NCI-H460 (cell line): ENCODE measurements at places on chromosomes 7 and 10.

DNA sequence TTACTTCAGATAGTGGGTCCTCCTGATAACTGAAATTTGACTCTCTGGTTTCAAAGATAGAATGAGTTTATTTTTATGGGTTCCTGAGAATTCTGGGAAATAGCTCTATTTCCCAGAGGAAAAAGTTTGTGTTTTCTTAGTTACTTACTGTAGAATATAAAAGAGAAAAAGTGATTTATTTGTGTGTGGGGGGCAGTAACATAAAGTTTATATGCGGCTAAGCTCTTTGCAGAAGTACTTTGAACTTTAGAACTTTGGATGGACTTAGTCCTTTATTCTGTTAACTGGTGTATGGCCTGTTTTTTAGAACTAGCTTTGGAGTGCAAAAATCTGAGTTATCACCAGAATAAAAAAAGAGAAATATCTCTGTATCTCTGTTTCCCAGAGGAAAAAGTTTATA lies 157.1 kb downstream of the BBS9 start:
- no peak for DNase-seq

DNA sequence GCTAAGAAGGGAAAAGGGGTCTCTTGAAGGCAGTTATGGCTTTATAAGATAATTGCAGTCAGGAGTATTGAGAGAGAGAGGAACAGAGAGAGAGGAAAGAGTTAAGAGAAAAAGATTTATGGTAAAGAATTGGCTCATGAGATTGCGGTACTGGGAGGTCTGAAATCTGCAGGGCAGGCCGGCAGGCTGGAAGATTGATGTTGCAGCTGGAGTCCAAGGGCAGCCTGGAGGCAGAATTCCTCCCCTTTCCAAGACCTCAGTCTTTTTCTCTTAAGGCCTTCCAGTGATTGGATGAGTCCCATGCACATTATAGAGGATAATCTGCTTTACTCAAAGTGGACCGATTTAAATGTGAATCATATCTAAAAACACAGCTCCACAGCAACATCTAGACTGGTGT lies 68.4 kb downstream of the HACD1 start:
- no peak for DNase-seq

DNA sequence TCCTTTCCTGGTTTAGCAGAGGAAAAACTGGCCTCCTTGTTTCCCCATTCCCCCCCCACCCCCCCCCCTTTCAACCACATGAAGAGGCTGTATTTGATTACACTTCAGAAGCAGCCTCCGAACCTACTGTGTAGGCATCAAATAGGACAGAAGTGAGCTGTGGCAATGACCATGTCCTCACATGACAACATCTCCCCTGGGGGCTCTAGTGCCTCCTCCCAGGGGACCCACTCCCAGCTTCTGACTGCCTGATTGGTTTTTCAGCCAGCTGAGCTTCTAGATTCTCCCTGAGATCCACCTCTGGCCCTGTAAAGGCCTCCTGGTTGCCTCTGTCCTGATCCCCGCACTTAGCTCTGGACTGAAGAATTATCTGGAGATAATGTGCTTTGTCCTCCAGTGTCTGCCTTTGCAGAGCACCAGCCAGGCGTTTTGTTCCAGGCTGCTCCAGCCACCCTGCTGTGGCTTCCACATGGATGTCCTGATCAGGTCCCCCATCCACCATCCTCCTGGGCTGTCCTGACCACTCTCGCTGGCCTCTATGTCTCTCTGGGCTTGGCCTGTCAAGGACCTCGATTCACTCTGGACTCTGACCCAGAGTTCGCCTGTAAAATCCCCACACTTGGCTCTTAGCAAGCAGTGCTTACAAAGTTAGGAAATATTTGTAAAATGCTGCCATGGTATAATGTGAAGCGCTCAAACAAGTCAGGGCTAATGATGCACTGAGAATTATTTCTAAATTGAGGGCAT lies 42.4 kb upstream of the TOMM7 start:
- no peak for DNase-seq

DNA sequence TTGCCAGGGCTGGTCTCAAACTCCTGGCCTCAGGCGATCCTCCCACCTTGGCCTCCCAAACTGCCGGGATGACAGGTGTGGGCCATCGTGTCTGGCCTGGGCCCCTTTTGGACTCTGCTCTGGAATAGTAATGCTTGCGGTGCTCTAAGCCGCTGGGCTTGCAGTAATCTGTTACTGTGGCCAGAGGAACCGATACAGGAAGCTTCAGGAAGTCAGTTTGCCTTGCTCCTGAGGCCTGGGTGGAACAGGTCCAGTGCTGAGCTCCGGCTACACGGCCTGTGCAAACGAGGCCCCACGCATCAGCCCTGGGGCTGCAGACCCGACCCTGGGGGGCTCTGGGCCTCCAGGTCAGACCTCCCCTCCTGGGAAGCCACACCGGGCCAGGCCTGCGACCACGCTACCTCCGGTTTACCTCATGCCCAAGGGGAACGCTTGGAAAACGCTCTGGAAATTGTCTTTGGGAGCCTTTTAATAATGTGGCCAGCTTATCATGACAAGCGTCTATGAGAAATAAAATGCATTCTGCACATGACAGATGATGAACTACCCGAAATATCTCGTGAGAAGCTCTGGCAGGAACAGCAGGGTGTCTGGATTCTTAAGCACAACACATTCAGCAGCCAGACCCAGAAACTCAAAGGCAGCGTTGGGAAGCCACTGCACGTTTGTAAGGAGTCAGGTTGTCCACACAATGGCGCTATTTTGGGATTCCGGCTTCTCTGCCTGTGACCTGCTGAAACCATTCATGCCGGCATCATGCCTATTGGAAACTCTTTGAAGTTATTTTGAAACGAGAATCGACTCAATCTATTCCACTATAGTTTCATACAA lies 10.1 kb upstream of the ADAP1 start:
- DNase-seq = no peak

DNA sequence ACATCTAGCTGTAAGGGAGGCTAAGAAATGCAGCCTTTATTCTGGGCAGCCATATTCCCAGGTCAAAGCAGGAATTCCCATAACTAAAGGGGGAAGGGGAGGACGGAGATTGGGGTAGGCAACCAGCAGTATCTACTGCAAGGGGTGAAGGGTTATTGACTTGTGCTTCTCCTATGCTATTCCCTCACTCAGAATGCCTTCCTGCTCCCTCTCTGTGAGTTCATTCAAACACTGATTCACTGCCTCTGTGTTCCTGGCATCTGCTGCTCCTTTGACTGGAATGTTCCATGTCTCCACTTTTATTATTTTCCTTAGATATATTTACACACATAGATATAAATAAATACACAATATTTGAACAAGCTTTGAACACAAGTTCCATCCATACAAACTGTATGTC lies 11.1 kb downstream of the HTR7 start:
- no peak for DNase-seq

DNA sequence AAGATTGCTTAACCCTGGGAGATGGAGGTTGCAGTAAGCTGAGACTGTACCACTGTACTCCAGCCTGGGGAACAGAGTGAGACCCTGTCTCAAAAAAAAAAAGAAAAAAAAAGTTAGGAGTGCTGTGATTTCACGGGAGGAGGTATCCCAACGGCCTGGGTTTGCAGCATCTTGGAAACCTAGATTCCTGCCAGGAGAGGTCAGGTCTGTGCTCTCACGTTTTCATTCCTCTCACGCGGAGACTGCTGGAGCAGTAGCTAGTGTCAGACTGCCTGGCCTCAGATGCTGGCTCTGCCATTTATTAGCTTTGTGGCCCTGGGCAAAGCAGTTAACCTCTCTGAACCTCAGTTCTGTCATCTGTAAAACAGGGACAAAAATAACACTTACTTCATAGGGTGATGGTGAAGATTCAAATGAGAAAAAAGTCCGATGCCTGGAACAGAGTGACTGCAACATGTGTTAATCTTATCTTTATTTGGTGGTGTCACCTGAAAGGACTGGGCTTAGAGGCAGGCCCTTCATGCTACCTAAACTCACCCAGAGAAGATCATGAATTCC lies 94.9 kb downstream of the GAD2 start:
- no peak for DNase-seq

DNA sequence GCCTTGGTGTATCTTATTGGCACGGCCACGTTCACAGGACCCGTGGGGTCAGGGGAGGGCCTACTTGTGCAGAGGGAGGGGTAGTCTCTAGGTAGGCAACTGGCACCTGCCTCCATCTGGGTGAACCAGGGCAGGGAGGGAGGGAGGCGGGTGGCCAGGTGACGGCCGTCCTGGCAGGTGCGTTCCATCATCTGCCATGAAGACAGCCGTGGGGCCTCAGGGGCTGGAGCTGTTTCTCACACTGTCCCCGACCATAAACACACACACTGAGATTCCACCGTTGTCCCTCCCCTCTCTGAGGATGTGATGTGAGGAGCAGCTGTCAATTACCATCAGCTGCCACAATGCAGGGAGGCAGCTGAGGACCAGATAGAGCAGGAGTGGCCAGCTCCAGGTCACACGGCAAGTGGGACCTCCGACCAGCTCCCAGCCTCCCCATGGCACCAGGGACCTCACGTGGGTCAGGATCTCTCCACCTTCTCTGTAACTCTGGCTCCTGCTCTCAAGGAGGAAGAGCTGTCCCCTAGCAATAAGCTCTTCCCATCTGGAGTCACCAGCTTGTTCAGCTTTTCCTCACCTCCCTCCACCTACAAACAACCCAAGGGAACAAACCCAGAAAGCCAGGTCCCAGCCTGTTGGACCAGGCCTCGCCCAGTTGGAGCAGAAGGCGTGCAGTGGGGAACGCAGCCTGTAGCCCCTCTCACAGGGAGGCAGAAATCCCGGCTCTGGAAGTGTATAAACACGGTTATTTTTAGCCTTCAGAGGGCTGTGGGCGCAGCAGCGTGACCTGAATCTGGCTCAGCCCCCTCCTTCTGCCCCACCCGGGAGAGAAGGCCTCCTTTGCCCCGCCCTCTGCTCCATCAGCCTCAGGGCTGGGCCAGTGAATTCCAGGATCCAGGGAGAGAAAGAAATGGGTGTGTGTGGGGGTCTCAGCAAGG lies 33.1 kb downstream of the ZMIZ1 start:
- no peak for DNase-seq

GRCh38 chr7:134395604-134396003 lies 63.3 kb downstream of the AKR1B1 start:
- no peak for DNase-seq

DNA sequence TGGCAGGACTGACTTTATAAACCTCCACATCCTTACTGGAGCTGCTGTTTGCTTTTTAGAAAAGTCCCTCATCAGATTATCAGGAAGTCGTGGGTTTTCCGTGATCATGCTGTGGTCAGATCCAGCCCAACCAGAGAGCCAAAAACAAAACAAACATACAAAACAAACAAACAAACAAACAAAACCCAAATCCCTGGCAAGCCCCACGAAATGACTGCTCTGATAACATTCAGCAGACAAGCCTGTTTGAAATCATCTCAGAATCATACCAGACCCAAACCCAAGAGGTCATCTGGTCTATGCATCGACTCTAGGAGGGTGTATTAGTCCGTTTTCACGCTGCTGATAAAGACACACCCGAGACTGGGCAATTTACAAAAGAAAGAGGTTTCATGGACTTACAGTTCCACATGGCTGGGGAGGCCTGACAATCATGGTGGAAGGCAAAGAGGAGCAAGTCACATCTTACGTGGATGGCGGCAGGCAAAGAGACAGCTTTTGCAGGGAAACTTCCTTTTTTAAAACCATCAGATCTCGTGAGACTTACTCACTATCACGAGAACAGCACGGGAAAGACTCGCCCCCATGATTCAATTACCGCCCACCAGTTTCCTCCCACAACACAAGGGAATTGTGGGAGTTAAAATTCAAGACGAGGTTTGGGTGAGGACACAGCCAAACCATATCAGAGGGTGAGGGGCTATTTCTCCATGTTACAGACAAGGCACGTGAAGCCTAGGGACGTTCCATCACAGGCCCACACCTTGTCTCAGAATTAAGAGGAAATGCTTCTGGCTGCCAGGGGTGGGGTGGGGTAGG lies 85.7 kb downstream of the PARP12 start:
- DNase-seq = no peak

DNA sequence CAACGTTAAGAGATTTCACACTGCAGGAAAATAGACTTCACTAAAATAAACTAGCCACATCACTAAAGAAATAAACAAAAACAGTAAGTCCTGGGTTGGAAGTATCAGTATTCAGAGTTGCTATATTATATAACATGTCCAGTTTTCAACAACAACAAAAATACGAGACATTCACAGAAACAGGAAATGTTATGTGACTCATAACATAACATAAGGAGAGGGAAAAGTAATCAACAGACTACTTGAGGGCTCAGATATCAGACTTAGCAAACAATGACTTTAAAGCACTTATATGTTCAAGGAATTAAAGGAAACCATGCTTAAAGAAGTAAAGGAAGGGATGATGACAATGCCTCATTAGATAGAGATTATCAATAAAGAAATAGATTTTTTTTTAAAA lies 73.5 kb upstream of the MKLN1 start:
- DNase-seq = no peak

- no peak for DNase-seq
Observed at GRCh38 chr7:143216151-143216550, 5.7 kb upstream of the TAS2R40 start.

DNA sequence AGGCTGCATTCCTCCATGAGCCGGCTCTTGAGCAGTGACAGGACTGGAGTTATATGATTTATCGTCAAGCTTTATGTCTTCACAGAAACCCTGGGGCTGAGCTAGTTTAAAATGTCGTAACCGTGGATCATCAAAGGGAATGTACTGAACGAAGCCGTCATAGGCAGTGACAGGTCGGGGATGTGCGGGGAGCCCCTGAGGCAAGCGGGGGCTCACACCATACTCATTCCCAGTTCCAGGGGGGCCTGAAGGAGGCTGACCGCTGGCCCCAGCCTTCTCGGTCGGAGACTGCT lies 30.7 kb downstream of the JCAD start:
- no peak for DNase-seq

DNA sequence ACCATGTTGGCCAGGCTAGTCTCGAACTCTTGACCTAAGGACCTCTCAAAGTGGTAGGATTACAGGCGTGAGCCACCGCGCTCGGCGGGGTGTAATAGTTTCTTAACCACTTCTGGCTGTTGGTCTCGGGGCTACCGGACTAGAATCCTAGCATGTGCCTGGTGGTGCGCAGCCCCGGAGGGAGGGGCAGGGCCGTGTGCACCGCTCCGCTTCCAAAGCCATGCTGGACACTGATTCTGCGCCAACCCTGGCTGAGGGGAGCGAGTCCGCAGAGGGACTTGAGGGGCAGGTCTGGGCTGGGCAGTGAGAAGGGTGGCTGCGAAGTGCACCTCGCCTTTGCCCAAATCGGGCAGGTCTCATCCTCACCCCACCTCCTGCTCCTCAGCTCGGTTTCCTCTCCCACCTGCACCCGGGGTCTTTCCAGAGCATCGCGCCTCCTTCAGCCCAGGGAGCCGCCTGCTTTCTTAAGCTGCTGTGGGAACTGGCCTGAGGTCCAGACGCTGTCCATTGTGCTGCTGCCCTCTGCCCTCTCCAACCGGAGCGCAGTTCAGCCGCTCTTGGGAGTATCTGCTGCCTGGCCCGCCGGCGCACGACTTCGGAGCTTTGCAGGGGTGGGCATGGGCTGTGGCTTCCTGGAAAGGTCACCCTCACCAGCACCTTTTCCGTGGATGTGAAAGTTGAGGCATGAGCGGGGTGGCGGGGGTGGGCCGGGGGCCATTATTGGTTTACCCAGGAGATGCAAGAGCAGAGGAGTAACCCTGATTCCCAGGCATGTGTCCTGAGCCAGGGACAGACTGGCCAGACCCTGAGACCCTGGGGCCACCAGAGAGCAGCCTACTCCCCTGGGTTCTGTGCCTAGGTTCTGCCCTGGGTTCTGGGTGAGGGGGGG lies 422.6 kb upstream of the NUPR2 start:
- no peak for DNase-seq
